EH (cell line): ENCODE measurements at places on chromosomes 6 and 20.

GRCh38 chr6:129774697-129775447, 64.9 kb upstream of the ARHGAP18 start:
- peak; percentile 86 for DNase-seq

DNA sequence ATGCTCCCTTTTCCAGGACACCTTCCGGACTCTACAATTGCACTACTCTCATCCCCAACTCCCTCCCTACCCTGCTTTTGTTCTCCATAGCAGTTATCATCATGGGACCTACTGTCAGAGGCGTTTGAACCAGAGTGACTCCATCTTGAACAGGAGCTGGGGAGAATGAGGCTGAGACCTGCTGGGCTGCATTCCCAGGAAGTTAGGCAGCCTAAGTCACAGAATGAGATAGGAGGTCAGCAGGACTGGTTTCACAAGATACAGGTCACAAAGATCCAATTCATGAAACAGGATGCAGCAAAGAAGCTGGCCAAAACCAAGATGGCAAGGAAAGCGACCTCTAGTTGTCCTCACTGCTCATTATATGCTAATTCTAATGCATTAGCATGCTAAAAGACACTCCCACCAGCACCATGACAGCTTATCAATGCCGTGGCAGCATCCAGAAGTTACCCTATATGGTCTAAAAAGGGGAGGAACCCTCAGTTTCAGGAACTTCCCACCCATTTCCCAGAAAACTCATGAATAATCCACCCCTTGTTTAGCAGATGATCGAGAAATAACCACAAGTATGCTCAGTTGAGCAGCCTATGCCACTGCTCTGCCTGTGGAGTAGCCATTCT, 15.6 kb downstream of the SLC13A3 start:
- DNase-seq, result peak; percentile 26

- DNase-seq, result peak; percentile 54
Observed at GRCh38 chr6:135088818-135089809, 34.5 kb upstream of the HBS1L start.

DNA sequence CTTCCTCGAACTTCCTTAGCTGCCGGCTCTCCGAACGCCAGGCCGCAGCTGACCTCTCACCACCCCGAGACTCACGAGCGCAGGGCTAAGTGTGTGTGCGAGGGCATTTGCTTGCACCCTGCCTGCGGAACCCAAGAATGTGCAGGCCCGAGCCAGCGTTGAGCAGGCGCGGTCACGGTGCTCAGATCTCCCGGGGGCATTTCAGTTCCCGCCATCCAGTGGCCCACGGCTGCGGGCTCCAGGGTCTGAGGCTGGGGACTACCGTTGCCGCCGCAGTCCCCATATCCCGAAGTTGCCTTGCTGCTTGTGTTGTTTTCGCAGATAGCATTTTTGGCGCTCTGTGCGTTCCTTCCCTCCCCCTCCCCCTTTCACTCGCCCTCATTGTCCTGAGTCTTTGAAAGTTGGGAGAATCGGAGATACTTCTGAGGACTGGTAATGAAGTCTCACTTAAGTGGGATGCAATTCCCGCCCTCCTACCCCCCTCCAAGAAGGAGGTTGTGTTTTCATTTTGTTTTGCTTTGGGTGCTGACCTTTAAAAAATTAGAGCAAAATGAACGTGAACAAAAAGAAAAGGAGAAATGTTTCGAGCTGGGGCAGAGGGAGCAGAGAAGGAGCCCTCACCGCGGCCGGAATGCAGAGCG, 1.7 kb downstream of the NR2E1 start:
- DNase-seq, result no peak

GRCh38 chr6:34052918-34053608, 92.8 kb downstream of the GRM4 start:
- DNase-seq, result no peak

- DNase-seq, result no peak
Observed at GRCh38 chr6:108801366-108801765, 46.9 kb upstream of the ARMC2 start.

GRCh38 chr20:10595985-10596384, 77.8 kb downstream of the JAG1 start:
- no peak for DNase-seq

GRCh38 chr20:21498635-21499034, 15.2 kb downstream of the NKX2-2 start:
- no peak for DNase-seq
